ENCODE measurements at places on chromosomes 11 and 22.
A peak's percentile ranks its signal among the peaks of the same experiment; 100 is the strongest.

DNA sequence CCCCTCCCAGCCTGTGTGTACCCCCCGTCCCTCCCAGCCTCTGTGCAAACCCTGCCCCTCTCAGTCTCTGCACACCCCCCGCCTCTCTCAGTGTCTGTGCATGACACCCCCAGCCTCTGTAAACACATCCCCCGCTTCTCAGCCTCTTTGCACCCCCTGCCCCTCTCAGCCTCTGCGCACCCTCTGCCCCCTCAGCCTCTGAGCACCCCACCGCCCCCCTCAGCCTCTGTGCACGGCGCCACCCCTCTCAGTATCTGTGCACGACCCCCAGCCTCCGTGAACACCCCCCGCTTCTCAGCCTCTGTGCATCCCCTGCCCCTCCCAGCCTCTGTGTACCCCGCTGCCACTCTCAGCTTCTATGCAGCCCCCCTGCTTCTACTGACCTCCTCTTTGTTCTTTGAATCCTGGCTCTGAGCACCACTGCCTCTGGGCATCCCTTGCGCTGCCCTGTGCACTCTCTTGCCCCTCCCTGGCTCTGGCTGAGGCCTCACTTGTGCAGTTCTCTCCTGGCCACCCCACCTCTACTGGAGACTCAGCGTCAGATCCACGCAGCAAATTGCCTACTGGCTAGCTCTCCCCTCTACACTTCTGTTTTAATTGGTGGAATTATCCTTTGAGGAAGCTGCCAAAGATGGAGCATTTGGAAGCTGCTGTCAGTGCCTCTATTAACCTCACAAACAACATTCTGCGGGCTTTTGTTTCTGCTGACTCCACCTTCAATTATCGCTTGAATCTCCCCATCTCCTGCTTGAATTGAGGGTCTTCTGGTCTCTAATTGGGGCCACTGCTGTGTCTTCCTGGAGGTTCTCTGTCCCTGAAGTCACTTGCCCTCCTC lies 838.6 kb downstream of the TBC1D22A start:
- no peak for DNase-seq

DNA sequence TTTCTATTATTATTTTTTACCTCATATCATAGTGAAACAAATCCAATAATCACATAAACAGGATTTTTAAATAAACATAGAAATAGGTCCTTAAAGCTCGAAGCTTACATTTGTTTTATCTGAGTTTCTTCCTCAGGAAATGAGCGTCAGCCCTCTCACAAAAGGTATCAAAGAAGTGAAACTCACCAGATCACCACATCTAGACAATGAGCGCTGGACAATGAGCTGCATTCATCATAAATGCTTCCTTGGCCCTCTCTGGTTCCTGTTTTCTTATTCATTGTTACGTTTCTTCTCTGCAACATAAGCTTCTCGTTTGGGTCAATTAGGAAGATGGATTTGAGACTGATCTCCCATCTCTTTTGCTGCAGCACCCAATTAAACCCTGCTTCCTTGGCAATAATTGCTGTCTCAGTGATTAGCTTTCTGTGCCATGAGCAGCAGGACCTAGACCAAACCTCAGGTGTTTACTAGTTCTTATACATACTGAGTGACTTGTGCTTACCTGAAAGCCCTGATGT lies 649.9 kb upstream of the LUZP2 start:
- no peak for DNase-seq

DNA sequence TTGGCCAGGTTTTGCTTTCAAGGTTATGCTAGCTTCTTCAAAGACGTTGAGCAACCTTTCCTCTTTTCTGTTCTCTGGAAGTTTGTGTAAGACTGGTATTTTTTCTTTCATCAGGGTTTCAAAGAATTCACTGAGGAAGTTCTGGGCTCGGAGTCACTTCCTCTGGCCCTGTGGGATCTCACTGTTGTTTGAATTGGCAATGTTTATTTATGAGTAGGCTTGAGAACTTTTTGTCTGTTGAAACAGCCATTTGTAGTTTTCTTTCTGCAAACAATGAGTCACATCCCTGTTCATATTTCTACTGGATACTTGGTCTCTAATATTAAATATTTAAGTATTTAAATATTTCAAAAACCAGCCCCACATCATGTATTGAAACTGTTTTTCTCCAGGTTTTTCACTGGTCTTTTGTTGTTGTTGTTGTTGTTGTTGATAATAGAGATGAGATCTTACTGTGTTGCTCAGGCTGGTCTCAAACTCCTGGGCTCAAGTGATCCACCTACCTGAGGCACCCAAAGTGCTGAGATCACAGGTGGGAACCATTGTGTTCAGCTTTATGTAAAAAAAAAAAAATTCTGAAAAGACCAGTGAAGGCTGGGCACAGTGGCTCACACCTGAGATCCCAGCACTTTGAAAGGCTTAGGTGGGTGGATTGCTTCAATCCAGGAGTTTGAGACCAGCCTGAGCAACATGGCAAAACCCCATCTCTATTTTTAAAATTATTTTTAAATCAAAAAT lies 26.9 kb downstream of the SUSD2 start:
- DNase-seq = peak; percentile 65

DNA sequence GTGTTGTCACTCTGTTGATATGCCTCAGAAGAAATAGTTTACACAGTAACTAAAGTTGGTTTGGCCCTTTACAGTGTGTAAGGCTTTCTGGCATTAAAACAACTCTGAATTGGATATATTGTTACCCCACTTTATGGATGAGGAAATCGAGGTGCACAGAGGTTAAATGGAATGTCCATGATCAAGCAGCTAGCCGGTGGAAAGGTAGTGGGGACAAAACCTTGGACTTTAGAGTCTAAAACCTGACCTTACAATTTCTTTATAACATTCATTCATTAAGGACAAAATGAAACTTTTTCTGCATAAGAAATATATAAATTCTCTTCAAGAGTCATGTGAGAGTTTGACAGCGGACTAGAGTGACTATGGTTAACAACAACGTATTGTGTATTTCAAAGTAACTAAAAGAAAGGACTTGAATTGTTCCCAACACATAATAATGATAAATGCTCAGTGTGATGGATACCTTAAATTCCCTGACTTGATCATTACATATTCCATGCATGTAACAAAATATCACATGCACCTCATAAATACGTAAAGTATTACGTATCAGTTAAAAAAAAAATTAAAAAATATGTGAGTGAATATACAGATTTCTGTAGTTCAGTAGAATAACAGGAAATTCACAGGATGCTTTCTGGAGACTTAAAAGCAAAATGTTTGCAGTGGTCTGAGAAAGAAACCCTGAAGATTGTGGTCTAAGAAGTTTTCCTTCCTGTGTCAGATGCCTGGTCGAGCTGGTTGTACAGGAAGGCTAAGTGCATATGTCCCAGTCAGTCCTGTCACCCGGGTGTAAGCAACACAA lies 51.0 kb downstream of the TEAD1 start:
- DNase-seq = no peak

- peak; percentile 77 for DNase-seq
These were observed 18.3 kb downstream of the AMOTL1 start for GRCh38 chr11:94786264-94787126.

GRCh38 chr22:35539910-35540594 lies 579 bp upstream of the RASD2 start:
- peak; percentile 73 for DNase-seq

DNA sequence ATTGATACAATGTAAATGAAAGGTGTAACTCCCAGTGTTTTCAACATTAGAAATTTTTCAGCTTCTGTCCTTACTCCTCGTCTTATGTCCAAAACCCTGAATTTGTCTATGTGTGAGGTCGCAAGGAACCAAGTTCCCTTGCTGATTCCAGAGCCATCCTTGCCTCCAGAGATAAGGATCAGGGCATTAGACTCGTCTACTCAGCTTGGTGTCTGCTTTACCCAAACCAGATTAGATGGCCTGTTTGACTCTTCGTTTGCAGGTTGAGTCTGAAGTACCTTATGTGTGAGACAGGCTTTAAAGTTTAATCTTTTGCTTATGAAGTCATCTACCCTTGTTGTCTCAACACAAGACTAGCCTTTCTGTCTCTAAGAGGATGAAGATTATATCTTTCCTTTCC lies 55.6 kb downstream of the SPECC1L start:
- DNase-seq = no peak
